ENCODE measurements at places on chromosomes 12 and 14.

- no peak for DNase-seq
These were observed 41.0 kb downstream of the TRAF3 start for GRCh38 chr14:102817942-102818940.

DNA sequence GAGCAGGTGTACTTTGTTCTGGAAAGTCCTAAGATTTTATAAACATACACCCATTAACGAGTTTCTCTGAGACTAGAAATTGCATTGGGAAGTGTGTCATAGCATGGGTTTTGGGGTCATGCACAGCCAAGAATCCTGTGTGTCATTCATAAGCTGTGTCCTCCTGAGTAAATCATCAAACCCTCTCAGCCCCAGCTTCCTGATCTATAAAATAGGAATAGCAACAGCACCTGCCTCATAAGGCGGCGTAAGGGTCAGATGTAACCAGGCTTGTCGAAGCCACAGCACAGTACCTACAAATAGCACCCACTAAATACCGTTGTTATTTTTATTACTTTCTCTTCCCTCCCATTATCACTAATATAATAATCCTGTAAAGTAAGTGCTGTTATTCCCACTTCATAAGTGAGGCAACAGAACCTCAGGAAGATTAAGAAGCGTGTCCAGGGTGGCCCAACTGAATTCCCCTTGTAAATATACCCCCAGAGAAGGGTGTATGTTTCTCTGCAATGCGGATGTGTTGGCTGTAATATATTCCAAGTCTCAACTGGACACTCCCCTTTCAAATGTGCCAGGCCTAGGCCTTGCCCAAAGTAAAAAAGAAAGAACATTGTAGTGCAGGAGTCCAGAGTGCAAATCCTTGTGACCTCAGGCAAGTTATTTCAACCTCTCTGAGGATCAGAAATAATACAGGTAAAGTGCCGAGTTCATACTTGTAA is 188.3 kb upstream of the BCL2L14 start:
- DNase-seq: no peak

DNA sequence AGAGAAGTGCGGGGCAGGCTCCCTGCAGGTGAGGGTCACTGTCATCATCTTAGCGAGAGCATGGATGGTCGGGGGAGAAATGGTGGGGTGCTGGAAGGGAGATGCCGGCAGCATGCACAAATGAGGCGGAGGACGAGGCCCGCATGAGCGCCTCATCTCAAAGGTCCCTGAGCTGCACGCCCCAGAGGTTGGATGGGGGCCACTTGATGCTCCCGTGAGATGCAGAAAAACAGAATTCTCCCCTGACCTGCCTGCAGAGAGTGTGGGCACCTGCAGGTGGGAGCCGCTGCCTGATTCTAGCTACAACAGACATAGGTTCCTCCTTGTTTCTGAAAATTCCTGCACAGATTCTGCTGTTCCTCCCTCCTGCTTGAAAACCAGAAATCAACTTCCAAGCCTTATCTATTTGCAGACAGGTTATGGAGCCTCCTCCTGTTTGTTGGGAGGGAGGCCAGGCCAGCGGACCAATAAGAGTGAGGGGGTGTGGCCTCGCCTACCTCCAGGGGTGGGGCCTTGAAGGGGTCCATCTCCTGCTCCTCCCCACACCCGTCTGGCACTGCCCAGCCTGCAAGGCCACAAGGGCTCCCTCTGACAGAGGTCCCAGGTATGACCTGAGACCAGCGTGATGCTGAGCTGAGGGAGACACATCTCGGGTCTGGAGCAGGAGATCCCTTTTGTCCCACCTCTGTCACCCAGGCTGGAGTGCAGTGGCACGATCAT is 67.2 kb downstream of the KDM2B start:
- DNase-seq: peak; percentile 74

DNA sequence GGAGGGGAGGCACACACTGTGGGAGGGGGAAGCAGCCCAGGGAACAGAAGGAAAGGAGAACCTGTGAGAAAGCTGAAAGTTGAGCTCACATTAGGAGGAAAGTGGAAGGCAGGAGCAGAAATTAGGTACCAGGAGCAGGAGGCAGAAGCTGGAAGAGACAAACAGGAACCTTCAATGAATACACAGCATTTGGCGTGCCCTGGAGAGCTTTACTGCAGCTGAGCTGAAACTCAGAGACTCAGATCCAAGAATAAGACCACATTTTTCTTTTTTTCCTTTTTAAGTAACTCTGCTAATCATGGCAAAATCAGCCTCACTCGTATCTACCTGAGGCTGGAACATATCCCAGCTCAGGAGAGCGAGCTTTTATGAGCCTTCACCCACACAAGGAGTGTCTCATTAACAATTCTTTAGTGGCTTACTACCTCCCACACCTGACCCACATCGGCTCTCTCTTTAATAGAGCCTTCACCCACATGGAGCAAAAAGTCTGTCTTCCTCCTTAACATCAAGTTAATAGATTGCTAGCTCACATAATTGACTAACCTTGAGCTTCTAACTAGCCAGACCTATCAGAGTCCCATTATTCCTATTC is 18.2 kb upstream of the CERS5 start:
- DNase-seq: no peak

GRCh38 chr14:74685921-74686678 is 26.8 kb downstream of the AREL1 start:
- peak; percentile 12 for DNase-seq

GRCh38 chr14:99522025-99522401 is 40.8 kb downstream of the CCNK start:
- DNase-seq: no peak
